ENCODE measurements at places on chromosomes 11 and 22.

DNA sequence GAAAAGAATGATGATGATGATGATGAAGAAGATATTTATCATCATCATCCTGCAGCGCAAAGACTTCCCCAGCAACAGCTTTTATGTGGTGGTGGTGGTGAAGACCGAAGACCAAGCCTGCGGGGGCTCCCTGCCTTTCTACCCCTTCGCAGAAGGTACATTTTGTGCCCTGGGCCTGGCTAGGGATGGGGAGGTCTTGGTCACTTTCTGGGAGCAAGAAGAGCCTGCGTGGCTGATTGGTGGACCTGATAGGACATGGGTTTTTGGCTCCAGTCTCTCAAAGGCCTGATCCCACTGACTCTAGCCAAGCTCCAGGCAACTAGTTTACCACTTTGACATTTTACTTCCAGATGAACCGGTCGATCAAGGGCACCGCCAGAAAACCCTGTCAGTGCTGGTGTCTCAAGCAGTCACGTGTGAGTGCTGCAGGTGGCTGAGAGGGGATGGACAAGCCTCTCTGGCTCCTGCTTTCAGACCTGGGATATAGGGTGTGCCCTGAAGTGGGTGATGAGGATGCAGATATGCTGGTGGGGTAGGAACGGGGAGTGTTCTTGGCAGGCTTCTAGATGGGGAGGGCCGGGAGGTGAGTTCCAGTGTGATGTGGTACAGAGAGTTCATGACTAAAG is 5.3 kb downstream of the SIDT2 start:
- no peak for DNase-seq

DNA sequence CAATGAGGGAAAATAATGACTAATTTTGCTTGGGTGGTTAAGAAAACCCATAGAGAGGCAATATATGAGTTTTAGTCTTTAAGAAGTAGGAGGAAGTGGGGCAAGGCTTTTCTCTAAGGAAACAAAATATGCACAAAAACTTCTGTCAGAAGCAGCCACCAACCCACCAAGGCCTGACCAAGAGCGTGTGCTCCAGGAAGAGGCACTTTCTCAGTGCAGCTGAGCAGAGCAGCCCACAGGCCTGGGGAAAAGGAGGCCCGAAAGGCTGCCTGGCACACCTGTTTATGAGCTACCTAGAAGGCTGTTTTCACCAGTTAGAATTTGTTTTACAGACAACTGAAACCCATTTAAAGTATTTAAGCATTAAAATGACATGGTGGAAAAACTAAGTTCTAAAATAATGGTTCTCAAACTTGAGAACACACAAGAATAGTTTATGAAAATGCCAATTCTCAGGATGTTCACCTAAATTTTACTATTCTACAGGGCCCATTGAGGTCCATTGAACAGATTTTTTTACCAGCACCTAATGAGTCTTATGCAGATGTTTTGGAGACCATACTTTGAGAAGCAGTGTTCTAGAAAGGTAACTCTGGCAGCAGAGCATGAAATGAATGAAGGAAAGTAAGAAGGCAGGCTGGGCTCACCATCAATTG is 160.5 kb upstream of the DDI1 start:
- no peak for DNase-seq

DNA sequence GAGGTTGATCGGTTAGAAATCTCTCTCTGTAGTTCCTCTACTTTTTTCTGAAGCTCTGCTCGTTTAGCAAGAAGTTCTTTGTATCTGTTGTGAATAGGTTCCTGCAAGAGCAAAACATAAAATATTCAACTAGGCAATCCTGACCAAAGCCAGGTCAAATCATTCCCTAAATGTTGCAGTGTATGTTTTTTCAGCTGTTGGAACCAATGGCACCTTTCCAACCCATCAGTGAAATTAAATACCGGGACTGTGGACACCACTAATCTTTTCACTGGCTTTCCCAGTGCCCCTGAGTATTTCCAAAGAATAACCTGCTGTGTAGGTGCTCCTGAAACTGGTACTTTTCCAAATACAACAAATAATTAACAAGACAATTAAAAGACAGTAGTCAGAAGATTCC is 45.1 kb downstream of the CEP57 start:
- no peak for DNase-seq

GRCh38 chr11:65293909-65294381 is 20.7 kb upstream of the CDC42EP2 start:
- no peak for DNase-seq

- no peak for DNase-seq
These were observed 751 bp downstream of the ARFGAP3 start for GRCh38 chr22:42856179-42856864.

DNA sequence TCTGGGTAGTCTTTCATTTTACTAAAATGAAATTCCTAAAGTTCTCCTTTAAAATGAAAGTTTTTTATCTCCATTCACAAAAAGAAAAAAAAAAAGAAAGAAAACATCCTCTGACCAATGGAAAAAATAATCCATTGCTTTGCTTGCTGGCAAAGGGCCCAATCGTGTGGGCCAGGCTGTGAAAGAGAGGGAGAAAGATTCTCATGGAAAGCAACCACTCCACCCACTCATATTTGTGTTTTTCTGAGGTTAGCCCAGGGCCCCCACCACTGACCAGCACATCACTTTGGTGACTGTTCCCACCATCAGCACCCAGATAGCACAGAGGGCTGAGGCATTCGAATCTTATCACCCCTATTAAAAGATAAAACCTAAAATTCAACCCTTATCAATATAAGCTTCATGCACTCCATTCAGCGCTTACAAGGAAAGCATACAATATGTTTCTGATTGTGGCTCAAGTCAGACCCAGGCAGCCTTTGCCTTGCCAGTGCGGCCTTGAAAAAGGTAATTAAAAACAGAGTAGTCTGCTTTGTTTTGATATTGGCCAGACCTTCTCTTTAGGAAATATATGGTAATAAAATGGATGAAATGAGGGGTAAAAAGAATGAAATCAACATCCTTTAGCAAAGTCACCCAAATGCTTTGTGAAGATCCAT is 192.8 kb downstream of the ETS1 start:
- no peak for DNase-seq

GRCh38 chr11:82724026-82724425 is 9.6 kb downstream of the FAM181B start:
- DNase-seq = no peak

DNA sequence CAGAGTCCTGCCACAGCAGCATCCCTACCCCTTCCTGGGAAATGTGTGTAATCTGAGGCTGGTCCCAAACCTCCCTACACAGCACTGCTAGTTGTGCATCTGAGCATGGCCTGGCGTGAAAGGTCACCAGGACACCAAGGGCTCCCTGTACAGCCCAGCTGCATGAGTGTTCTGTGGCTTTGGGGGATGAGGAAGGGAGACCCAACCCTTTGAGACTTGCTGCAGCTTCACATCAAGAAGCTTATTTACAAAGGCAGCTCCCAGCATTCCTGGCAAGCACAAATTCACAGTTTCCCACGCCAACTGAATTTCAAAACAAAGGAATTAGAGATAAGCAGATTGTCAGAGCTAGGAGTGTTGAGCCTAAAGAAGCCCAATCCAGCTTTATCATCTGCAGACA is 32.2 kb downstream of the CSNK2A3 start:
- no peak for DNase-seq

GRCh38 chr11:127675581-127675980 is 675.0 kb upstream of the KIRREL3 start:
- DNase-seq = no peak

DNA sequence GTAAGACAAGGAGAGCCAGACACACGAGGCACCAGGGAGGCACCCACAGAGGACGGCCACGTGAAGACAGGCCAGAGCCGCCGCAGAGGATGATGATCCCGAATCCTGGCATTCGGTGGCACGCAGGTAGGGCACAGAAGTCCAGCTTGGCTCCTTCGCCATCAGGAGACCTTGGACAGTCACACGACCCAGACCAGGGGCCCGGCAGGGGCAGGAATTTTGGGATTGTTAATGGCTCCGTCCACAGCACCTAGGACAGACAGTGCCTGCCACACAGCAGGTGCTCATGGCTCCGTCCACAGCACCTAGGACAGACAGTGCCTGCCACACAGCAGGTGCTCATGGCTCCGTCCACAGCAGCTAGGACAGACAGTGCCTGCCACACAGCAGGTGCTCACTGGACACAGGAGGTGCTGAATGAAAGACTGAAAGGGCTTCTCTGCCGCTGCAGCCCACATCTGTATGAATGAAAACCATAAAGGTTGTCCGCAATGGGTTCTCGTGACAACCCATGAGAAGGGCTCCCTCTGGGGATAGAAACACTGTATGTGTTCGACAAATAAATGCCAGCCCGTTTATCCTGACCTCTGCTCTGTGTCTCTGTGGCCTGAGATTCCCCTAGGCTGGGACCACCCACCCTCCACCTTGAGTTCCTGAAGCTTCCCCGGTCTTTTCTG is 341.6 kb downstream of the CTTN start:
- DNase-seq = no peak
